Trophoblast cell (in vitro differentiated cells and primary cell): ENCODE measurements at places on chromosomes 4 and X.

DNA sequence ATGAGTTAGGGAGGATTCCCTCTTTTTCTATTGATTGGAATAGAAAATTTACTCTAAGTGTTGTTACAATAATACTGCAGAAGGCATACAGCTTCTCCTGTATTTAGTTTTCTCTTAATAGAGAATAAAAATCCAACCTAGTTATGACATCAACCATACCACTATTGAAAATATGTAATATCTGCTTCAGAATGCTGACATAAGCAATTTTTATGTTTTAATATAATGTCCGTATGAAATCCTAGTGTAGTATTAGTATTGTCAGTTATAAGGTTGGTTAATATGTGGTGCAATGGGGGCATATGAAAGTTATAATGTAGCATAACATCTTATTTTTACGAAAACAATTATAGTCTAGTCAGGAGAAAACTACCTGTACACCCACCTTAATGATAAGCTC is 68.2 kb downstream of the HEPH start:
- H3K4me3 ChIP-seq: no peak overlapping the region
- H3K4me1 ChIP-seq: no peaks in the 10 kb centered on the region
- no peak for DNase-seq
- no peaks in the 10 kb centered on the region for H3K36me3 ChIP-seq

DNA sequence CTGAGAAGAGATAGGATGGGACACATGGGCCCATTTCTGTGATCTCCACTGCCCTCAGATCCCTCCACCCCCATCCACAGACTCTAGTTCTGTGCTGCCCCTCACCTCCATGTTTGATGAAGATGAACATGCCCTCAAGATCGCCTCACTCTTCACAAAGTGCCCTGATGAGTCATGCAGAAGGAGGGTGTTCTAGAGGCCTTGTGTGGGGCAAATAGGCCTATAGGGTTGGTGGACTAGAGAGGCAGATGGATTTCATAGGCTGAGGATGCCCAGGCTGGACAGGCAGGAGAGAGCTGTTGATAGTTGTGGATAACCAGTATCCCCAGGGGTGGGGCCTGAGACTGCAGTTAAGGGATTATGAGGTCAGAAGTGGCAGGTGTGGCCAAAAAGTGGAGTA is at the start of gene CXorf65:
Gene CXorf65 (minus strand): TSS at position 314 of the 400 bp plus-strand sequence. CDS start 184 bp downstream, at position 130.
- H3K4me1 ChIP-seq: peaks cover 20% of the 10 kb centered on the region
- H3K27me3 ChIP-seq: no peaks in the 10 kb centered on the region
- no peak within 1 kb of the TSS for H3K4me3 ChIP-seq
- no peak for DNase-seq

- no peaks in the 10 kb centered on the region for H3K27me3 ChIP-seq
- no peak overlapping the region for H3K27ac ChIP-seq
- no peak for DNase-seq
- H3K36me3 ChIP-seq: no peaks in the 10 kb centered on the region
Observed at GRCh38 chr4:32789026-32789608, 2068.9 kb downstream of the PCDH7 start.

DNA sequence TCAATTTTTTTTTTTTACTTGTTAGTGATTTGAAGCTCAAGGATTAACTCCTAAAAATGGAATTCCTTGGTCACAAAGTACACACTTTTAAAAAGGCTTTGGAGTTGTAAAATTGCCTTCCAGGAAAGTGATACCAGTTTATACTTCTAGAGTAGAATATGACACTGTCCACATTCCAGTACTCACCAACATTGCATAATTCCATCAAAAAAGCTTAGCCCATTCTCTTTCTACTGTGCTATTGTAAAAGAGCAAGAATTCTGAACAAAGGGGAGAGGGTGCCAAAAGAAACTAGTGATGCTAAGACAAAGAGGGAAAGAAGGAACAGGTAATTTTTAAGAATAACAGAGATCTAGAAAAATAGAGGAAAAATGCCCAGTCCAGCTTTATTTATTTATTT is 10.4 kb upstream of the PHOX2B start:
- H3K27me3 ChIP-seq: peaks cover 15% of the 10 kb centered on the region
- H3K27ac ChIP-seq: no peak overlapping the region
- H3K4me1 ChIP-seq: no peaks in the 10 kb centered on the region
- no peak for DNase-seq
- H3K4me3 ChIP-seq: no peak overlapping the region
- no peaks in the 10 kb centered on the region for H3K36me3 ChIP-seq

DNA sequence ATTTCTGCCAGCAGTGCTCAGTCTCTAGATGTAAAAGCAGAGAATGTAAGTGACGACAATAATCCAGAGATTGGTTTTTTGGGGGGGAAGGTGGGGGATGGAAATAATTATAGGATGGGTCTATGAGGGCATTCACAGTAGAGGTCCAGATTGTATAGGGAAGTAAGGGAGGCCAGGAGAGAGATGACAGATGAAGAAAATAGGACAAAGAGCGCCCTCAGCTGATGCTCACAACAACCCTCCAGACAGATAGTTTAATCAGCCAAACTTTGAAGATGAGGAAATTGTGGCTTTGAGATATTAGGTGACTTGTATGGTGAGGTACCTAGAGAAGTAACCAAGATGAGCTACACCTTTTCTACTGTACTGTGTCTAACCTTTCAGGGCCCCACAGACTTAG is 137.9 kb downstream of the MAGEB17 start:
- no peaks in the 10 kb centered on the region for H3K4me1 ChIP-seq
- no peak overlapping the region for H3K4me3 ChIP-seq
- no peak overlapping the region for H3K27ac ChIP-seq

- DNase-seq: no peak
- H3K27me3 ChIP-seq: no peaks in the 10 kb centered on the region
Observed at GRCh38 chr4:123598331-123598730, 201.7 kb downstream of the SPRY1 start.

GRCh38 chr4:59712470-59712869 is 1487.7 kb upstream of the ADGRL3 start:
- H3K27me3 ChIP-seq: no peaks in the 10 kb centered on the region
- no peaks in the 10 kb centered on the region for H3K4me1 ChIP-seq
- DNase-seq: no peak
- H3K36me3 ChIP-seq: no peaks in the 10 kb centered on the region
- H3K4me3 ChIP-seq: no peak overlapping the region

- no peak overlapping the region for H3K27ac ChIP-seq
- no peak overlapping the region for H3K4me3 ChIP-seq
- H3K4me1 ChIP-seq: peaks cover 12% of the 10 kb centered on the region
- DNase-seq: no peak
- no peaks in the 10 kb centered on the region for H3K36me3 ChIP-seq
Observed at GRCh38 chr4:80199004-80199560, 1.8 kb downstream of the PRDM8 start.

GRCh38 chrX:64894454-64895038 is 81.7 kb downstream of the ZC4H2 start:
- no peak overlapping the region for H3K4me3 ChIP-seq
- no peaks in the 10 kb centered on the region for H3K36me3 ChIP-seq
- no peaks in the 10 kb centered on the region for H3K27me3 ChIP-seq

DNA sequence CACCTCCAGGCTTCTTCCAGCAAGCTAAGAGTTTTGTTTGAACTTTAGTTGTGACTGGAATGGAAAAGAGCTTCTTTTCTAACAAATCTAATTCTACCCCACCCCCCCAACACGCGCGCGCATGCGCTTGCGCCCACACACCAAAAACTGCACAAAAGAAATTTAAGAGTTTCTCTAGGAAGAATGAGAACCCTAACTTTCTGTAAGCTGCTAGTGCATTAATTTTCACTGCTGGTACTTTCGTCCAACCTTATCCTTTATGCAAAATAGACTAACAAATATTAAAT is 9.0 kb upstream of the INTU start:
- peaks cover 9% of the 10 kb centered on the region for H3K4me1 ChIP-seq
- DNase-seq: no peak
- peak overlapping the region; percentile 71 for H3K4me3 ChIP-seq
- no peak overlapping the region for H3K27ac ChIP-seq

DNA sequence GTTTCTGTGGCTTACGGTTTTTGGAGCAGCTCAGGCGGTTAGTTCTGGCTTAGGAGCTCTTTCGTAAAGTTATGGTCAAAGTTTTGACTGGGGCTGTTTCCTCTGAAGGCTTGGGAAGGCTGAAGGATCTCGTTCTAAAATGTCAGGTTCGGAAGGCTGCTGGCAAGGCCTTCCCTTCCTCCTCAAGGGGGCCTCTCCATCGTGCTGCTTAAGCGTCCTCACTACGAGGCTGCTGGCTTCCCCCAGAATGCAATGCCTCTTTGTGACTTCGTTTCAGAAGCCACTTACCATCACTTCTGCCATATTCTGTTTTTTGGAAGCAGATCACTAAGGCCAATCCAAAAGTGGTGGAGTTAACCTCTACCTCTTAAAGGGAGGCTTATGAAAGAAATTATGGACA is 1196.4 kb upstream of the TENM3 start:
- no peaks in the 10 kb centered on the region for H3K36me3 ChIP-seq
- DNase-seq: no peak
- H3K27me3 ChIP-seq: no peaks in the 10 kb centered on the region

DNA sequence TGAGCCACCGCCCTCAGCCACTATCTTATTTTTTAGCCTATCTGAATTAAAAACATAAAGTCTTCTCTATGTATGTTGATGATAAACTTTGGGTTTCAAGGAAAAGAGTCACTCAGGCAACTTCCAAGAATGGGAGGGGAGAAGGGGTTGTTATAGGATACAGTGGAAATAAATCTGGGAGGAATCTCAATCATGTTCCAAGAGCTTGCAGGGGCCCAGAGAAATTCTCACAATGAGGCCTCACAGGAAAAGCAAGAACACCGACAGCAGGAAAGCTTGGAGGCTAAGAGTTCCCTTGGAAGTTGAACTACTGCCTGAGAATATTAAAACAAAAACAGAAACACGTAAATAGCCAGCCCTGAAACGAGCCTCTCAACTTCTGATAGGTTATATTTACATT is 384.6 kb upstream of the IGFBP7 start:
- H3K27me3 ChIP-seq: no peaks in the 10 kb centered on the region
- no peak overlapping the region for H3K4me3 ChIP-seq
- no peaks in the 10 kb centered on the region for H3K4me1 ChIP-seq
- no peak for DNase-seq
- H3K27ac ChIP-seq: no peak overlapping the region
- H3K36me3 ChIP-seq: no peaks in the 10 kb centered on the region

GRCh38 chr4:101787701-101788316 is 2.7 kb upstream of the BANK1 start:
- H3K4me1 ChIP-seq: peaks cover 2% of the 10 kb centered on the region
- peak overlapping the region; percentile 57 for H3K27ac ChIP-seq
- no peaks in the 10 kb centered on the region for H3K27me3 ChIP-seq
- no peak overlapping the region for H3K4me3 ChIP-seq
- peak; percentile 76 for DNase-seq

GRCh38 chr4:184028561-184029374 is 123.7 kb downstream of the STOX2 start:
- no peaks in the 10 kb centered on the region for H3K4me1 ChIP-seq
- H3K4me3 ChIP-seq: no peak overlapping the region
- no peak overlapping the region for H3K27ac ChIP-seq
- no peaks in the 10 kb centered on the region for H3K27me3 ChIP-seq

GRCh38 chrX:124289443-124289842 is 43.0 kb upstream of the TEX13D start:
- no peaks in the 10 kb centered on the region for H3K36me3 ChIP-seq
- H3K4me3 ChIP-seq: no peak overlapping the region
- no peaks in the 10 kb centered on the region for H3K27me3 ChIP-seq
- DNase-seq: no peak

- no peaks in the 10 kb centered on the region for H3K27me3 ChIP-seq
- no peak overlapping the region for H3K27ac ChIP-seq
- DNase-seq: no peak
- no peaks in the 10 kb centered on the region for H3K4me1 ChIP-seq
Observed at GRCh38 chr4:1974840-1975239, 33.9 kb downstream of the NELFA start.

GRCh38 chr4:164701665-164702064 is 52.3 kb upstream of the SMIM31 start:
- H3K4me3 ChIP-seq: no peak overlapping the region
- no peak for DNase-seq
- no peaks in the 10 kb centered on the region for H3K4me1 ChIP-seq
- no peaks in the 10 kb centered on the region for H3K27me3 ChIP-seq
- no peak overlapping the region for H3K27ac ChIP-seq
